Fibroblast of skin of right biceps (primary cell): ENCODE measurements at places on chromosomes 4 and X.

- no peak for DNase-seq
Measured at GRCh38 chrX:68658530-68658929, 11.1 kb downstream of the STARD8 start.

GRCh38 chr4:39205000-39205399, 22.7 kb downstream of the WDR19 start:
- no peak for DNase-seq

DNA sequence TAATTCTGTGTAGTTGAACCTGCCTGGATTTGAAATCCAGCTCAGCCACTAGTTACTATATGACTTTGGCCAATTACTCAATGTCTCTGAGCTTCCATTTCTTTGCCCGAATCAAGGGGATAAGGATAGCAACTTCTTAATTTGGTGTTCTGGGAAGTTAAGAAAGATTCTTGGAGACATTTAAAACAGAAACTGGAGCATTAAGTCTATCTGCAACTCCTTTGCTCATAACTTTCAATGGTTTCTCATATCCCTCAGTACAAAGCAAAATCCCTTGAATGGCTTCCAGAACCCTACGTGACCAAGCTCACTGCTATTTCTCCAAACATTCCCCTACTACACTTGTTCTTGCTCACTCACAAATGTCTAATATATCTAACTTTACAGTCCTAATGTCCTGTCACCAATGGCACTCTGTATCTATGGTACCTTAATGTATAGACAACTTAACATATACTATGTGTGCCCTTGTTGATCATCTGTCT, 849.1 kb upstream of the SLIT2 start:
- DNase-seq: peak; percentile 18

GRCh38 chrX:47169726-47170515, 23.7 kb upstream of the UBA1 start:
- no peak for DNase-seq

GRCh38 chr4:147944670-147945260, 212.9 kb downstream of the ARHGAP10 start:
- DNase-seq: no peak

- peak; percentile 29 for DNase-seq
Measured at GRCh38 chr4:30616942-30617646, 103.1 kb upstream of the PCDH7 start.

DNA sequence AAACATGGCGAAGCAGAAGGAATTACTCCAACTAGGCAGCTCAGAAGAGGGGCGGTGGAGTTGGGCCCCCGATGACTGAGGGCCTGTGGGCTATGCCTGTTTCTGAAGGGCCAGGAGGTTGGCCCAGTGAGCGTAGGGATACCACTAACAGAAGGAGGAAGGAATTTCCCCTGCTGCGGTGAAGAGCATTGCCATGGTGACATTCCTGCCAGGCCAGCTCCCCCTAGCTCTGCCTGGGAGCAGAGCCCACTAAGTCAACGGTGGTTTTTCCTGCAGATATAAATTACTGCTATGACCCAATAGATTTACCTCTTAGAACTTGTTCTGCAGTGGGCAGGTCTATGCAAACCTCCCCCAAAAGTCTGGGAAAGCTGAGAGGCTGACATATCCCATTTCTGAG, 28.9 kb upstream of the HMX1 start:
- no peak for DNase-seq
